ENCODE measurements at places on chromosomes 16 and 17.

DNA sequence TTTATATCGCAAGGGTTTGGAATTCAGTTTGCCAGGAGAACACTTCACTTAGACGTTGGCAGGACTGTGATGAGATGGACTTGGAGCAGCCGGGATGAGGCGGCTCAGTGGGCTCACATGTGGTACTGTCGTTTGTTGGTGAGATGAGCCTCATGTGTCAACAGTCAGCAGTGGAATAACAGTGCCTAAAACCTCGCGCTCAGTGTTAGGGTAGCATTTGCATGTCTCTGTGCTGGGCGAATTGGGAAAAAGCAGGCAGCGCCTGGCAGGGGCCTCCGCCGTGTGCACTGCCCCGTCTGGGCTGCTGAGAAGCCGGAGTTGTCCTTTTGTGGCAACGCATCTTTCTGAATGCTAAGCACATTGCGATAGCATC lies 49.7 kb downstream of the CRISPLD2 start:
- DNase-seq = no peak

- no peak for DNase-seq
Observed at GRCh38 chr16:16038950-16039349, 89.5 kb downstream of the ABCC1 start.

- DNase-seq = no peak
Observed at GRCh38 chr17:39701012-39701783, 1.3 kb downstream of the ERBB2 start.

DNA sequence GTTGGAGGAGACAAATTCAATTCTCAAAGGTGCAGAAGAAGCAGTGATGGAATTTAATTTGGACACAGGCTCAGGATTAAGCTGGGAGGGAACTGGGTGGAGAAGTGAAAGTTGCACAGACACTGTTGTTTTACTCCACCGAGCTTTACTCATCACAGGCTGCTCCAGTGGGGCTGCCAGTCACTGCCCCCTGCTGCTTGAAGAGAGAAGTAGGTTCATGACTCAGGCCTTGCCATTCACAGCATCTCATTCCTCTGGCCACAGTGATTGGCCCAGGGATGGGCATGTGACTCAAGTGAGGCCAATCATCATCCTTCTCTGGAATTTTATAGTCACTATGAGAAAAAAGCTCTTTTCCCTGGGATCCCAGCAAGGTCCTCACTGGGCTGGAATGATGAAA lies 11.8 kb downstream of the GNAO1 start:
- DNase-seq = peak; percentile 36

DNA sequence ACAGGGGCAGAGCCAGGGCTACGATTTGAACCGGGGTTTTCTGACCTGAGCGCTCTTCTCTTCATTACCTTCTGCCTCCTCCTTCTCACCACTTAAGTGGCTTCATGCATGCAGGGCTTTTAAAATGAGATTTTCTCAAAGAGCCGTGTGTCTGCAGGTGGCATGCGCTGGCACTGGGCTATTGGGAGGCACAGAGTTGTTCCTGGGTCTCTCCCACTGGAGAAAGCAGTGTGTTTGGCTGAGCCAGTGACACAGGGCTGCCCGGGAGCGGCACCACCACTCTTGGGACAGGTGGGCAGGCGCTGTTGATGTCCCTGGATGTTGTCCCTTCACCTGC lies 218.8 kb upstream of the CHMP6 start:
- DNase-seq = no peak

- no peak for DNase-seq
Observed at GRCh38 chr17:63294776-63295175, 151.3 kb downstream of the CYB561 start.

DNA sequence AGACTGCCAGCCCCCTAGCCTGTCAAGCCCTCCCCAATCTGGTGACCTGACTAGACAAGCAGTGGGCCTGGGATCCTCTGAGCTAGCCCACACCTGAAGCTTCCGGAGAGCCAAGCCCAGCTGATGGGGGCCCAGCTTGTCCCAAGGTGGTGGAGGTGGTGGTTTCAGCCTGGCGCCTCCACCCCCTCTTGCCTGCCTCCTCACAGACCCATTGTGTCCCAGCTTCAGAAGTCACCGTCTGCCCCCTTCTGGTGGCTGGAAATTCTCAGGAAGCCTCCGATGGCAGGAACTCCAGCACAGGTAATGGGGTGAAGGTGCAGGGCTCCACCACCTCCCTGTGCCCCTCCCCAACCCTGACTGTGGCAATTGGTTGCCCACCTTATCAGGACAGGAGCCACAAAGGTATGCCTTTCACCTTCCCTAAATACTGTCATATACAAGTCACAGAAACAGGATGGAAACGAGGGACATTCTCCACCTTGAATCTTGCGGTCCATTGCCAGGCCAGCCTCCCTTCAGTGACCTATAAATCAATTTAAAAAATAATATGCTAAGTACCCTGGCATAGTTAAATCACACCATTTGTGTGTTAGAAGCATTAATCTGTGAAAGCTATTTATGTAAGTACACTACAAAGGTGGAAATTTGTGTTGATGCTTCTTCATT lies 66.0 kb upstream of the ZNF423 start:
- DNase-seq = no peak

DNA sequence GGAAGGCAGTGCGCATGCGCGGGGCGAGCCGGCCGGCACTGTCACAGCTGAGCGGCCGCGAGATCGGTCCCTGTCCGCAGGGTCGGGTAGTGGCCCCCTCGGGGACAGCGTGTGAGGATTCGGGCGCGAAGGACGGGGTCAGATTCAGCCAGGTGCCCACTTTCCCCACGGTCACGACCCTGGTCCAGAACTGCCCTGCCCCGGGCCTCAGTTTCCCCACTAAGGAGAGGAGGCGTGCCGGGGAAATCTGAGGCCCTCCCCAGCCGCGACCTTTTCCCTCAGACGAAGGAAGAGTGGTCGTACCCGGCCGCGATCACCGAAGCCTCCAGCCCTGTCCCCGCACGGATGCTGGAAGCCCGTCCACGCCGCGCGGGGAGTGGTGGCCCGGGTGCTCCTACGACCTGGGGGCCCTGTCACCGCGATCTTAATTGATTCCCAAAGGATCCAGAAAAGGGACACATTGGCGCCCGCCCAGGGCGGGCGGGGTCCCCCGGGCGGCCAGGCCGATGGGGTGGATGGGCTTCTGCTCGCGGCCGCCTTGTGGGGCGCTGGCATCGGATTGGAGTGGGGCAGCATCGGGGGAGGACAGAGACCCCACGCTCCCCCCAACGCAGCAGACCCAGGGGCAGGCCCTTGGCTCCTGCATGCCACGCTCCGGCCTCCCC lies 57.7 kb downstream of the SRL start:
- DNase-seq = no peak

DNA sequence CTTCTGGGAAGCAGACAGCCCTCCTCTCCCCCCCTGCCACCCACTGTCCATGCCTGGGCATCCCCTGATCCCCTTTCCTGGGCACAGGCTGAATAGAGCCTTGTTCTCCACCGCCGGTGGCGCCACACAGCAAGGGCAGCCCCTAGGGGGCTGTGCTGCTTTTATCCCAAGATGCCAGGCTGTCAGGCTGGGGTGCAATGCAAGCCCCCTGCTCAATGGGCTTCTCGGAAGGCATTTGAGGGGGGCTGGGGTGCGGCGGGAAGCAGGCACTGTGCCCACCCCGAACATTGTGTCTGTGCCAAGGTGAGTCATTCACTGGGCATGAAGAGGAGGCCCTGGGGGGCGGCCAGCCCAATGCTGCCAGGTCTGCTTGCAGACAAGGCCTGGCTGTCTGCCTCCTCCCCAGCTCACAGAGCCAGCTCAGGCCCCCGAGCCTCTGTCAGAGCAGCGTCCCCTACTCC lies 1.5 kb upstream of the GFAP start:
- no peak for DNase-seq

- DNase-seq = no peak
Observed at GRCh38 chr16:85046931-85047866, 19.6 kb downstream of the KIAA0513 start.

- DNase-seq = peak; percentile 69
Observed at GRCh38 chr17:46167826-46168569, 25.2 kb downstream of the KANSL1 start.

DNA sequence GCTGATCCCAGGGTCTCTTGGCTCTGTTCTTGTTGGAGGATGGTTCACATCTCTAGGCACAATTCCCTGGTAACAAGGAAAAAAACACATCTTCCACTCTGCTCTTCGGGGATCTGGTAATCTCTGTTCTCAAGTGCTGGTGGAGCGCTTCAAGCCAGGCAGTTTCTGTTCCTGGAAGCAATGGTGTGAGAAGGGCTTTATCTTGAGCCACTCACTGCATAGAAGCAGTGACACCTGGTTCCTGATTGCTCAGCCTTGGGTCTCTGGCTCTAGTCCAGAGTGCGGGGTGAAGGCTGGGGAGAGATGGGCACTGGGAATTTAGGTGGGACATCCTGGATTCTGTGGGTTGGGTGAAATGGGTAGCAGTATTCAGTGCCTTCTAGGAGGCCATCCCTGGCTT lies 14.1 kb downstream of the AKAP1 start:
- no peak for DNase-seq

- DNase-seq = no peak
Observed at GRCh38 chr16:64215730-64216129, 906.1 kb downstream of the CDH11 start.

DNA sequence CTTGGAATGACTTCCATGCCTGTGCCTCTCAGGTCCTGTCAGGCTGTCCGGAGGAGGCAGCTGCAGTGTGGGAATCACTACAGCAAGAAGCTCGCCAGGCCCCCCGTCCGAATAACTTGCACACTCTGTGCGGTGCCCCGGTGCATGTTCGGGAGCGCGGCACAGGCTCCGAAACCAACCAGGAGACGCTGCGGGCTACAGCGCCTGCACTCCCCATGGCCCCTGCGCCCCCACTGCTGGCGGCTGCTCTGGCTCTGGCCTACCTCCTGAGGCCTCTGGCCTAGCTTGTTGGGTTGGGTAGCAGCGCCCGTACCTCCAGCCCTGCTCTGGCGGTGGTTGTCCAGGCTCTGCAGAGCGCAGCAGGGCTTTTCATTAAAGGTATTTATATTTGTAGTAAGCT lies 1.3 kb downstream of the NRN1L start:
- no peak for DNase-seq

DNA sequence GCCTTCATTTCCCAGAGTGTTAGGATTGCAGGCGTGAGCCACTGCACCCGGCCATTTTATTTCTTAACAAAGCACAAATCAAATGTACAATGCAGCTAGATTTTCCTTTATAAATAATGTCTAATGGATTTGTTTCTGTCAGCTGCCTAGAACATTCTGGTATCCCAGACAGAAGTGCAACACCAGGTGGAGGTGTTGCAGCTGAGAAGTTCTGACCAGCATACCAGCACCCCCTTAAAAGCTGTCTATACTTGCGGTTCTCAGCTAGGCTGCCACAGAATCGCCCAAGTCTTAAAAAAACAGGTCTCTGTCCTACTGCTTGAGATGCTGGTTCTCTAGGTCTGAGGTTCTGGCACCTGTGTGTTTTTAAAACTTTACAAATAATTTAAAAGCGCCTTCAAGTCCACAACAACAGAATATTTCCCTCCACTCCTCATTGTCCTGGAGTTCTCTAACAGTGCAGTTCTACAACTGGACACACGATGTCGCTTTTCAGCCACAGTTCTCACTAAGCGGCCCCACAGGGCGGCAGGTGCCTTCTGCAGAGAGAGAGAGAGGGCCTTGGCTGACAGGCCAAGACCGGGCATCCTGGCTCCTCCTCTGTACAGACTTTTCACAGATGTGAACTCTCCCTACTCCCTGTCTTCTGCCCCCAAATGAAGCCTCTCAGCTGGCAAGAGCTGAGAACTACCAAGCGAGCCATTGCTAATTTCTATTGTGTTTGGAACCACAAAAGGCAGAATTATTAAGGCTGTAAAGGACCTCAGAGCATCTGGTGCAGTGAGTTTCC lies 32.6 kb upstream of the MEOX1 start:
- DNase-seq = peak; percentile 72

DNA sequence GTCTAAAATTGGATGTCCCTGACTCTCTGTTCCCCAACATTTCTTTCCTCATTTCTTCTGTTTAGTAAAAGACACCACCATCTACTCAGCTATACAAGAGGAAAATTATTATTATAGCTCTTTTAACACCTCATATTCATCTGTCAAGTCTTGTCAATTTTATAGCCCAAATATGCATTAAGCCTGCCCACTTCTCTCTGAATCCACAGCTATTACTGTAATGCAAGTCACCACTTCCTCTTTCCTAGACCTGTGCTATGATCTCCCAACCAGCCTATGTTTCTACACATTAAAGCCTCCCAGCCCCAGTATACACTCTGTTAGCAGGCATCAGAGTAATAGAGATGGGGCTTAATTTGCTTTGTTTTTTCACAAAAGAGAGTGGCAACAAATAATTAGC lies 252.9 kb downstream of the GRIN2A start:
- no peak for DNase-seq

DNA sequence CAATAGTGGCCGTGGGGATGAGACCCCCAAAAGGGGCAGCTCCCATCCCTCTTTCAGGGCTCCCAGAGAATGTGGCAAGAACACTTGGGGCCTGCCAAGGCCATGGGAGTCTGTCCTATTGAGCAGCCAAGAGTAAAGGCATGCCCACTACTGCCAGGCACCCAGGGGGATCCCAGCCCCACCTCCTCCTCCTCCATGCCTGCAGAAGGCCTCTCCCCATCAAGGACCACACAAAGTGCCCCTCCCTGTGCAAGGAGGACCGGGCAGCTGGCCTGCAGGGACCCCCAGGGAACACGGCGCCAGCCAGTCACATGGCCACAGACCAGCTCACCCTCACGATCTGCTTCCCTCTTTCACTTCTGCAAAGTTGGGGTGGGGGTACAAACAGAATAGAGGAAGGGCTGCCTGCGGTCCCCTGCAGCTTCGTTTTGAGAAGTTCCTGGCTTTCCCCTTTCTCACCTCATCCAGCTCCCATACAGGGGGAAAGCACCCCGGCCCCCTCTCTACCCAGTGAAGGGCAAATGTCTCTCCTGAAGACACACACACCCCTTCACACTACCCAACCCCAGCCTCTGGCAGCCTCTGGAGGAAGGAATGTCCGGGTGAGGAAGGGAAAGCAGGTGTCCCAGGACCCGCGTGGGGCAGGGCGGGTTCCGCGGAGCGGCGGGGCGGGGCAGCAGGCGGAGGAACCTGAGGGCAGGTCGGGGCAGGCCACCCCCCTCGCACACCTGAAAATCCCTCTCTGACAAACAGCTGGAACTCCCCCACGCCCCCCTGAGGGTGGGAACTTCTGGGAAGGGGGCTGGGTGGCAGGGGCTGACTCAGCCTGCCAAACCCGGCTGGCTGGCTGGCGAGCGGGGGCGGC lies 2.0 kb downstream of the PPP1R9B start:
- peak; percentile 21 for DNase-seq

DNA sequence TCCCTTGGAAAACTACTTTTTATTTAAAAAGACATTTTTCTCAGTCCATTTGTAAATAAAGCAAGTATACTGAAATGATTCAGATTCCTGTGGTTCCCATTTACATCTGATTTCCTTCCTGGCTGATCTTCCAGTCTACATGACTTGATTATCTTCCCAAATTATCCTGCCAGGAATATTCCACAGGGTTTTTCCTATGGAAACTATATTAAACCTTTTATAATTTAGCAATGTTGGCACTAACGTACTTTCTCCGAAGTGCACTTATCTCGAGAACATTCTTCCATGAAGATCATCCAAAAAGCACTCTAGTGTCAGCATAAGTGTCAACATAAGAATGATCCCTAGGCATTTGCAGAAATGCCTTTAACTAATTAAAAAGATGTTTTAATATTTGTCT lies 347.7 kb upstream of the KIF2B start:
- DNase-seq = no peak

- no peak for DNase-seq
Observed at GRCh38 chr17:58671969-58672368, 19.9 kb downstream of the TEX14 start.

GRCh38 chr17:18993905-18994526 lies 10.5 kb downstream of the FAM83G start:
- no peak for DNase-seq

GRCh38 chr17:44186307-44187130 lies at the start of gene TMUB2:
TSS of gene TMUB2 (plus strand) at chr17:44186972. CDS start at chr17:44187709, 737 bp downstream.
- DNase-seq = peak; percentile 100
